Activated CD4-positive, alpha-beta T cell treated with anti-CD3 and anti-CD28 coated beads, Interleukin-2, amount 10 ng/mL, durations not matched to agents 24 days and 14 days (primary cell): ENCODE measurements at places on chromosomes 13 and 19.

DNA sequence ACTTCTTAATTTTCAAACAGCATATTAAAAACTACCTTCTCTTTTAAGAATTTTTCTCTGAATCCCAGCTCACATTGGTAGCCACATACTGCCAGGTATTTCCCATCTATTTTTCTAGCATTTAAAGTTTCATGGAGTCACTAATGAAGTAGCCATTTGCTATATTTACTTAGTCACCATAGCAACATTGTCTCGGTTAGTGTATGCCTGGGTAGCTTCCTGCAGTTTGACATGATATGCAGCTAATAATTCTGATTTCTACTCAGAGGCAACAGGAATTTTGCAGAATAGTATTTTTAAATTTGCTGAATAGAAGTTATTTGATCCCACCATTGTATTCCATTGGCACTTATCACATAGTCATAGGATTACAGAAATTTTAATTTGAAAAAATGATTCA is 30.9 kb upstream of the KCTD4 start:
- DNase-seq: no peak

DNA sequence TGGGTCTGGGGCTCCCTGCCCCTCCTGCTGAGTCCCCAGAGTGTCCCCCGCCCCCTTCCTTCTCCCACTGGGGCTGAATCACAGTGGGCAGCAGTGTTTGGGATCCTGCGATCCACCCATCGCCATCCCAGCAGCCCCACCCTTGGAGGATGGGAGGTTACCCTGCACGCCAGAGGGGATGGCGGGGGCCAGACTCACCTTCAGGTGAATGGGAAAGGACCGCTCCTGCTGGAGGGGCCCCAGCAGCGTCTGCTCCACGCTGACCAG is 569 bp downstream of the DLEU7 start:
- no peak for DNase-seq

GRCh38 chr13:109867766-109868165 is 81.4 kb upstream of the IRS2 start:
- DNase-seq: peak; percentile 21

- no peak for DNase-seq
Measured at GRCh38 chr19:38993271-38993670, 17.7 kb upstream of the FBXO17 start.

GRCh38 chr19:22634450-22634827 is 315 bp downstream of the ZNF492 start:
- DNase-seq: no peak

- DNase-seq: no peak
Measured at GRCh38 chr13:114235697-114236096, 1.0 kb downstream of the CDC16 start.

GRCh38 chr13:78520425-78520824 is 82.9 kb downstream of the POU4F1 start:
- DNase-seq: no peak

DNA sequence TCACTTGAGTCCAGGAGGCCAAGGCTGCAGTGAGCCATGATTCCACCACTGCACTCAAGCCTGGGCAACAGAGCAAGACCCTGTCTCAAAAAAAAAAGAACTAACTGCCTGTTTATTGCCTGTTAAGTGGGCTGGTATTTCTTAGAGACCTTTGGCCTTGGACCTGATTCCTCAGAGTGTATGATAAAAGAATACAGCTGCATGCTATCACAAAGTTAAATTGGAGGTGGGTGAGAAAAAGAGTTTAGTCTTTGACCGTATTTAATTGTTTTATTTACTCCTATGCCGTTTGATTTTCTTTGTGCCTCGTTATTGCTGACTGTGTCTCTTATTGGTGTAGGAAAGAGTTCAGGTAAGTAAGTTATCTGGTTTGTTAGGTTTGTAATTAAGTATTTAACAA is 25.3 kb upstream of the DPY19L3 start:
- DNase-seq: no peak

DNA sequence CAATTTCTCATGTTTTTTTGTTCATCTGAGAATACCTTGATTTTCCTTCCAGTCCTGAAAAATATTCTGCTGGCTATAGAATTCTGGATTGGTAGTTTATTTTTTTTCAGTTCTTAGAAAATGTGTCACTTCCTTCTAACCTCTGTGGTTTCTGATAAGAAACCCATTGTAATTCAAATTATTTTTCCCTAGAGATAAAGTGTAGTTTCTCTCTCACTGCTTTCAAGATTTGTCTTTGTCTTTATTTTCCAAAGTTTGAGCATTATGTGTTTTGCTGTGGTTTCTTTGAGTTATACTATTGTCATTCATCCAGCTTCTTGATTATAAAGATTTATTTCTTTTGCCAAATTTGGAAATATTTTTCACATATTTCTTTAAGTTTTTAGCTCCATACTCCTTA is 324.0 kb upstream of the SPRY2 start:
- DNase-seq: no peak

DNA sequence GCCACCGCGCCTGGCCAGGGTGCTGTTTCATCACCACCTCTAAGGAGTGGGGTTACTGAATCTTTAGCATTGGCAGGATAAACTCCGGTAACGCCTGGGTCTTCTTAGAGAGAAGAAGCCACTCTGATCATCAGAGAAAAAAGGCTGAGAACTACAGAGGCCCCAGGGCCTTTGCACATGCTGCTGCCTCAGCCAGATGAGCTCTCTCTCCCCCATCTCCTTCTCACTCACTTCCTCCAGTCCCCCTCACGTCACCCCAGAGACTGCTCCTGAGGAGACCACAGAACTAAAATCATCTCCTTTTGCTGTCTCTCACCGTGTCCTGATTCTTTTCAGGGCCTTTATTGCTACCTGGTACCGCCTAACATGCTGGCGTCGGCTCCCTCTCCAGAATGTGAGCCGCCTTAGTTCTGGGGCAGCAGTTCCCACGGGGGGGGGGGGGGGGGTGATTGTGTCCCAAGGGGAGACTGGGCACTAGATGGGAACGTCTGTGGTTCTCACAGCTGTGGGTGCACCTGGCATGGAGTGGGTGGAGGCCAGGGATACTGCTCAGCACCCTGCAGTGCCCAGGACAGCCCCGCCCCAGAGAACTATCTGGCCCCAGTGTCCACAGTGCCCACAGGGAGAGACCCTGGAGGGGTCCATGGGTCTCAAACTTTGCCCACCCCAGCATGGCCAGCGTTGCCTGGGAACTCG is 5.1 kb upstream of the DIRAS1 start:
- DNase-seq: no peak

GRCh38 chr13:59963827-59964226 is 199.9 kb downstream of the DIAPH3 start:
- DNase-seq: no peak

DNA sequence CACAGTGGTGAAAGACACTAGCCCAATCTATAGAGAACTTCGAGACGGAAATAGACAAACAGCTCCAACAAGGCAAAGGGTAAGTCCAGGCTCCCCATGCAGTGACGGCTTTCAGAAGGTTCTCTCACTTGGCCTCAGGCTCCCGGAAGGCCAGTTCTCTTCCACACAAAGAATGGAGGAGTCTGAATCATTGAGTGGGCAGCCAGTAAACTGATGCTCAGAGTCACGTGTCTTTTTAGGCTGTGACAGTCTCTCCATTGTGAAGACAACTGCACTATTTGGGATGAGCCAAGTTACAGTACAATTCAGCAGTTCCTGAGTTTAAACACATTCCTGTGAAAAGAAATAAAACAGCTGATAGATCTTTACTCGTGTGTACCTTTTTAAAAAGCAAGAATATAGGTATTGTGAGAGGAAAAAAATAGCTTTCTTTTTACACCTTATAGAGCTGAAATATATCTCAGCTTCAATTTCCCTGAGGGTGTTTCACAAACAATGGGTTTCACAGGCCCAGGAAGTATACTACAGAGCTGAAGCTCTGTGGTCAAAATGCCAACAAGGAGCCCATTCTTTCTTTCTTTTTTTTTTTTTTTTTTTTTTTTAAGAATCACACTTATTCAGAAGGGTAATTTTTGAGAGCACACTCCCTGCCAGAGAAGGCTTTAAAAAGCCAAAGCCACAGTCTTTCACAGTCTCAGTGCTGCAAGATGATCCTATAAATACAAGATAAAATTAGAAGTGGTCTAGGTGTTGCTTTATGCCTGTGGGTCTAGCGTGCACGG is 135.1 kb downstream of the FREM2 start:
- no peak for DNase-seq

DNA sequence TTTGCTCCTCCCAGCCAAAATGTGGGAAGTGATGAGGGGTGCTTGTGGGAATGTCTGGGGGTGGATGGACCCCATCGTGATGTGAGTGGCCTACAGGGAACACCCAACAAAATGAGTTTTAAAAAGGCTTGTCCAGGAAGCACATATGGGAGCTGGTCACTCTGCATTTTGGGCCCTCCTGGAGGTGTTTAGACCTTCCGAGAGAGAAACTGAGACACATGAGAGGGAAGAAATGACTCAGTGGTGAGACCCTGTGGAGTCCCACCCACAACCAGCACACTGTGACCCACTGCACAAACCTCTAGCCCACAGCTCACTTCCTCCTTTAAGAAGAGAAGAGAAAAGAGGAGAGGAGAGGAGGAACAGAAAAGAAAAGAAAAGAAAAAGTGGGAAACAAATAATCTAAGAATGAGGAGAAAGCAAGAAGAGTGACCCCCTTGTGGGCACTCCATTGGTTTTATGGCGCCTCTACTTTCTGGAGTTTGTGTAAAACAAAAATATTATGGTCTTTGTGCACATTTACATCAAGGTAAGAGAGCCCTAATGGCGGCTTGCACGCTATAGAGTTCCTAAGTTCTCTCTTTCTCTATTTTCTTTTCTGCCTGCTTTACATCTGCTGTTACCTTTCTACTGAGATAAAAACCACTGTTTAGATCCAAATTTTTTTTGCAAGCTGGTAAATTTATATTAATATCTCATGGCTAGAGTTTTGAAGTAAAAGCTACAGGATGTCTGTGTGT is 13.3 kb upstream of the LILRB1 start:
- DNase-seq: no peak

- no peak for DNase-seq
Measured at GRCh38 chr13:43227721-43228120, 204.3 kb downstream of the DNAJC15 start.

DNA sequence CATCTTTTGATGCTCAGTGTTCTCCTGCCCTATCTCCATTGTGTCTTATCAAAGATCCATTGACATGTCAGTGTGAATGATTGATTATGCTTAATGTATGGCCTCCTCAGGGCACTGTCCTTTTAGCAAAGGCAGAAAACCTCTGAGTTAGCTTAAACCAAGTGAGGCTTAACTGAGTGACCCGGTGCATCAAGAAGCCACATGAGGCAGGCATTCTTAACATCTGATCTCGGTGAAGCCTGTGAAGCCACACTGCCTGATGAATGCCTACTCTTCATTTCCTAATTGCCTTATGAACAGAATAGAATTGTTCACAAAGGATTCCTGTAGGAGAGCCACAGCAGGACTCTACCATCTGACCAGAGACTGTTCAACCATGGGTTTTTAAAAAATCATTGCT is 168.1 kb upstream of the SOX21 start:
- DNase-seq: no peak

DNA sequence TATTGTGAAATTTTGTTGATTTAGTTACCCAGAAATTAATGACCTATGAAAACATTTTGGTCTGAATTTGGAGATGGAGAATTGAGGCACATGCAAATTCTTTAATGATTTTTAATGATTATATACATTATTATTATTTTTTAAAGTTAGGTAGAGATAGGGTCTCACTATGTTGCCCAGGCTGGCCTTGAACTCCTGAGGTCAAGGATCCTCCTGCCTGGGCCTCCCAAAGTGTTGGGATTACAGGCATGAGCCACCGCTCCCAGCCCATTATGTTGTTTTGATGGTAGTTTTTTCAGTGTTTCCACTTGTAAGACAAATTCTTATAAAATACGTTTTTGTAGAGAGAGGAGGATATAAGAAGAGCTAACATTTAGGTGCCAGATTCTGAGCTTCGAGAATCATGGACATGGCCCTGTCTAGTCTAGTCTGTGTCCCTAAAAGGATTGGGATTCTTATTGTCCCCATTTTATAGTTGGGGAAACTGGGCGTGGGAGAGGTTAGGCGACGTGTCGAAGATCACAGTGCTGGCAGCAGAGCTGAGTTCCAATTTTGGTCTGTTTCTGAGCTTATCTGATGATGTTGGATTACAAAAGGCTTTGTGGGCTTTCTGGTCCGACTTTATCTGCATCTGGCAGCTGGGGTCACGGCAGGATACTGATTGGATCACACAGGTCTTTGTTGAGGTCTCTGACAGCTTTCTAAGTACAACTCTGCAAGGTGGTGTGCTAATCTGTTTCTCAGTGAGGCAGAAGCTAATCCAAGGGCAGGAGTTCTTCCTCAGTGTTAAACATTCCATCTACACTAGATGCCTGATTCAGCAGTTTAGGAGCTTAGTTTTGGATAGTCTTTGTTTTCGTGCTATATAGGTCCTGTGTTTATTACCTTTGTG is 7.5 kb upstream of the WDR88 start:
- no peak for DNase-seq

DNA sequence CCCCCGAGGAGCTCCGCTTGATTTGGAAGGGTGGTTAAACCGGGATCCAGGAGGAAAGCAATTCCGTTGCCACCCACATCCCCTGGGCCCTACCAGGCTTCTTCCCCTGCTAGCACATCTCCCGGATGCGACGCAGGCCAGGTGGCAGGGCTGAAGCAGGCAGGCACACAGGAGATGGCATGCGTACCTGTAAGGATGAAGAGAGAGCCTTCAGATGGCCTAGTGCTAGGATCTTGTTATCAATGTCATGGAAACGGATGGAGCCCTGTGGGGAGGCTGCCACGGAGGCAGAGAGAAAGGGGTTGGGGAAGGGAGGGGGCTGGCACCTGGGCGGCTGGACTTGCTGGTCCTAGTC is 8.5 kb upstream of the SOX1 start:
- DNase-seq: no peak

DNA sequence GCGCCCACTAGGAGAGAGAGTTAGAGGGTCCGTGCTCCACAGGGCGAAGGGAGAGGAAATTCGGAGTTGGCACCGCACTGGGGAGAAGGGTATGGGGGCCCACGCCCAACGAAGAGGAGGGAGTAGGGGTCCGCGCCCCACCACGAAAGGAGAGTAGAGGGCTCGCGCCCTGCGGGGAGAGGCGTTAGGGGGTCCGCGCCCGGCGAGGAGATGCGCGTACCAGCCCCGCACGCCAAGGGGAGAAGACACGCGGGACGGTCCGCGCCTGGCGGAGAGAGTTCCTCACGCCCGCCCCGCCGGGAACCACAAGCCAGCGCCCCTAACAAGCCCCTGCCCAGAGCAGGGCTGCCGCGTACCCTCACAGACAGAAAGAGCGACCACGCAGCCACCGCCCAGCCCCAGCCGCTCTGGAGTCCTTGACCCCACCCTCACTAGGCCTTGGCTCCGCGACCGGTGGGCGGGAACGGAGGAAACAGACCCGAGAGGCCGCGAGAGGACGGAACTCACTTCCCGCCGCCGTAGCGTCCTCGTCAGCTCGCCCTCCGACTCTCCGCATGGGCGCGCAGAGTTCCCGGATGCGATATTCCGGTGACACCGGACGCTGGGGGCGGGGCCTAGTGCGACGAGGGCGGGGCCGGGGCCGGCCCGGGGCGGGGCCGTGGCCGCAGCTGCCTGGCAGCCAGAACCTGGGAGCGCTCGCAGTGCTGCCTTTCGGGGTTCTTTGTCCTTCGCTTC is 20.0 kb upstream of the ZSCAN18 start:
- no peak for DNase-seq

GRCh38 chr13:75321084-75321483 is 160.9 kb downstream of the TBC1D4 start:
- DNase-seq: no peak

- DNase-seq: no peak
Measured at GRCh38 chr19:12899891-12900518, 9.0 kb downstream of the GCDH start.
